H1 (cell line): ENCODE measurements at places on chromosomes 7 and 10. TPM values are rescaled to one million over a fixed set of nuclear protein-coding genes. Genes with fewer than 3 reads are reported as not detected.
A peak's percentile ranks its signal among the peaks of the same experiment; 100 is the strongest.

Gene IL6
- total RNA-seq: 0.41 and 0.73 TPM in 2 replicates

Gene GNA12
- total RNA-seq: 95.6 and 96.5 TPM in 2 replicates

DNA sequence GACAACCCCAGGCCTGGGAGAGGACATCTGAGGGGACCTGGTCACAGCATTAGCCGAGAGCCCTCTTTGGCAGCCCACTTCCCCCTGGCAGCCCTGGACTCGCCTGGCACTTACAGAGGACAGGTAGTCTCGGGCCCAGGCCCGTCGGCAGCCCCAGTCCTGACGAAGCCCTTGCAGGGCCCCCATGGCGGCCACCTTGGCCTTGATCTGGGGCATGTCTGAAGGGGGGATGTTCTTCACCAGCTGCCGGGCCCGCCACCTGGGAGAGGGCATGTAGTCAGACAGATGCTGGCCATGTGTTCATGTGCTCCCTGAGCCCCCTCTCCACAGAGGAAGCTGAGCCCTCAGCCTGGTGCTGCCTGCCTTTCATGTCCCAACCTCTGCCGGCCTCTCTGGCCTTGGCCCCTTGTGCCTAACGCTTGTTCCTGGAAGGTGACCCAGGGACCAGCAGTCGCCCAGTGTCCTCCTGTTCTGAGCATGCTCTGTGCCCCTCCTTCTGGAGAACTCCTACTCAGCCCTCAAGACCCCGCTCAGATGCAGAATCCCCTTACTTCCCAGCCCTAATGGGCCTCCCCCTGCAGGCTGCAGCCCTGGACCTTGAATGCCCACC is 13.9 kb downstream of the MYO1G start:
- no peak overlapping the region for H3K4me3 ChIP-seq
- H3K36me3 ChIP-seq: no peaks in the 10 kb centered on the region
- H3K4me1 ChIP-seq: no peaks in the 10 kb centered on the region
- no peak overlapping the region for H3K27ac ChIP-seq

Gene HEPACAM2
- total RNA-seq: not detected in 2 replicates

- H3K4me3 ChIP-seq: no peak overlapping the region
- no peak overlapping the region for H3K27ac ChIP-seq
- H3K36me3 ChIP-seq: no peaks in the 10 kb centered on the region
- H3K4me1 ChIP-seq: no peaks in the 10 kb centered on the region
- DNase-seq: no peak
Observed at GRCh38 chr10:63697956-63698786, 177.0 kb downstream of the REEP3 start.

- H3K36me3 ChIP-seq: no peaks in the 10 kb centered on the region
- no peak overlapping the region for H3K4me3 ChIP-seq
- DNase-seq: no peak
- no peaks in the 10 kb centered on the region for H3K4me1 ChIP-seq
- no peak overlapping the region for H3K27ac ChIP-seq
Observed at GRCh38 chr7:54987772-54988171, 31.0 kb upstream of the EGFR start.

Gene CFAP46
- total RNA-seq: 3.1 and 4.8 TPM in 2 replicates

DNA sequence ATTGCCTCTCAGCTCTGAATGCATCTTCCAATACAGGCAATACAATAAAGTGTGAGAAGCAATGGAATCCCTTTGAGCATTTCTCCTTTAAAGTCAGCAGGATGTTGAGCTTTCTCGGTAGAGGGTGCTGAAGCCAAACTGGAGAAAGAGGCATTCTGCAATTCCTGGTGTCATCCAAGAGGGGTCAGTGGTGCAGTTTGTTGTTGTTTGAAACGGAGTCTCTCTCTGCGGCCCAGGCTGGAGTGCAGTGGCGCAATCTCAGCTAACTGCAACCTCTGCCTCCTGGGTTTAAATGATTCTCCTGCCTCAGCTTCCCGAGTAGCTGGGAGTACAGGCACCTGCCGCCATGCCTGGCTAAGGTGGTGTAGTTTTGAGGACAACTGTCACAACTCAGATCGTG is 486.5 kb downstream of the CALN1 start:
- no peak overlapping the region for H3K27ac ChIP-seq
- H3K36me3 ChIP-seq: no peaks in the 10 kb centered on the region
- H3K4me3 ChIP-seq: no peak overlapping the region
- peak; percentile 59 for DNase-seq

Gene HABP2
- not detected in 2 replicates for total RNA-seq

GRCh38 chr7:99061001-99061776 is 82.7 kb downstream of the SMURF1 start:
- no peaks in the 10 kb centered on the region for H3K27me3 ChIP-seq
- DNase-seq: no peak
- H3K36me3 ChIP-seq: no peaks in the 10 kb centered on the region; the same call in 1 of the 2 replicates
- no peaks in the 10 kb centered on the region for H3K4me1 ChIP-seq
- no peak overlapping the region for H3K27ac ChIP-seq

GRCh38 chr10:104077247-104077646 is 8.4 kb downstream of the COL17A1 start:
- no peak overlapping the region for H3K4me3 ChIP-seq
- 0 out of 2 replicates have a peak overlapping the region, but pooled peaks have one; percentile 53 for H3K27ac ChIP-seq
- no peaks in the 10 kb centered on the region for H3K36me3 ChIP-seq
- peak; percentile 50 for DNase-seq
- peaks cover 9% of the 10 kb centered on the region for H3K4me1 ChIP-seq
- H3K27me3 ChIP-seq: no peaks in the 10 kb centered on the region

- H3K27ac ChIP-seq: no peak overlapping the region
- H3K27me3 ChIP-seq: no peaks in the 10 kb centered on the region
- no peak for DNase-seq
Observed at GRCh38 chr7:54596747-54597146, 54.6 kb downstream of the VSTM2A start.

DNA sequence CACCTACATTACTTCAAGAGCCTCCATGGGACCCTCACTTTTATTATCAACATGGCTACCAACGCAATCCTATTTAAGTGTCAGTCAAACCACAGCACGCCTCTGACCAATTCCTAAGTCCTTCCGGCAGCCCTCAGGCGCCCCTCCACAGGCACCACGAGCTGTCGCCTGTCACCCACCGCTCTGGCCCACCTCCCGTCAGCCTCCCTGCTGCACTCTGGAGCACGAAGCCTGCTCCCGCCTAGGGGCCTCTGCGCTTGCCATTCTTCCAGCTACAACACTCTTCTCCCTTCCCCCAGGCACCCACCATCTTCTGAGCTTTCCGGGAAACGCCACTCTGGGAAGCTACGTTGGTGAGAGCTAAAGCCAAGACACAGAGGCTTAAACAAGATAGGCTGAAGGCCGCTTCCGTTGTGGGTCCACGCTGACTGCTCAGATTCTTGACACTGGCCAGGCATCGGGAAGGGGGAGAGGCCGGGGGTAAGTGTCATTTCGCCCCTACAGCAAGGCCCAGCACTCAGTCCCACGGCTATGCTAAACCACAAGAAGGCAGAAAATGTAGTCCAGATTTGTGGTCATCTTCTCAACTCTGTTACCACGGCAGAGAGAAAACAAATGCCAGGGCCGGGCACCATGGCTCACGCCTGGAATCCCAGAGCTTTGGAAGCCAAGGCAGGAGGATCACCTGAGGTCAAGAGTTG is 56.7 kb downstream of the GNA12 start:
- DNase-seq: no peak
- no peaks in the 10 kb centered on the region for H3K27me3 ChIP-seq
- peaks cover 18% of the 10 kb centered on the region for H3K36me3 ChIP-seq
- H3K4me1 ChIP-seq: no peaks in the 10 kb centered on the region
- no peak overlapping the region for H3K27ac ChIP-seq

DNA sequence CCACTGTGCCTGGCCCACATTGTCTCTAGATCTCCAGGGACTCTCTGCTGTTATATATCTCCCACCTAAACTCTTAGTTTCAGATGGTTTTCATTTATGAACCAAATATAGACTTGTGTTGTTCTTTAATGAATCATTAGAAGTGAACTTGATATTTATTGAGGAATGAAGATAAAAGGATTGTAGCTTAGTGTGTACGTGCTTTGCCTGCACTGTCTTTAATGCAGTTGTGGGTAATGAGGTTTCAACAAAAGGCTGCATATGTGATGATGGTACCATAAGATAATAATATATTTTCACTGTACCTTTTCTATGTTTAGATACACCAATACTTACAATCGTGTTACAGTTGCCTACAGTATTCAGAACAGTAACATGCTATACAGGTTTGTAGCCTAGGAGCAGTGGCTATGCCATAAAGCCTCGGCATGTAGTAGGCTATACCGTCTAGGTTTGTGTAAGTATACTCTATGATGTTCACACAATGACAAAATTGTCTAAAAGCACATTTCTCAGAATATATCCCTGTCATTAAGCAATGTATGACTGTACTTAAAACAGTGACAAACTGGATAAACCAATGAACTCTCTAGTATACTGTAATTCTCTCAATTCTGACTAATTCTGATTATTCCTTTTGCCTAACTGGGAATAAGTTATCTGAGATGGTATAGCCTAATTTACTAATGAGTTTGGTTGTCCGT is 25.2 kb downstream of the VCL start:
- H3K27me3 ChIP-seq: no peaks in the 10 kb centered on the region
- no peak overlapping the region for H3K27ac ChIP-seq
- no peak for DNase-seq
- H3K4me3 ChIP-seq: no peak overlapping the region

Gene ZNF273
- total RNA-seq: 21.2 and 23.2 TPM in 2 replicates

DNA sequence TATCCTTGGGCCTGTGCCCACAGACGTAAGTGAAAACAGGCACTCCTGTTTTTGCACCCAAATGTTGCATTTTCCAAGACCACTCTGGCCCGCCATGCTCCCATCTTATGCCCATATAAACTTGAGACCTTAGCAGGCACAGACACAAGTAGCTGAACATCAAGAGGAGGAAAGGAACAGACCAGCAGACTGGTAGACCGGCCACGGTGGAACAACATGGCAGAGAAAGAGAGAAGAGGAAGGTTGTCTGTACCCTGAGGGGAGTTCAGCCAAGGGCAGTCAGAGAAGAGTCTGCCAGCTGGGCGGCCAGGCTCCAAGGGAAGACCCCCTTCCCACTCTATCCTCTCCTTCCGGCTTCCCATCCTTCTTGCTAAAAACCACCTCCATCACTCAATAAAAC is 85.3 kb downstream of the GPR37 start:
- DNase-seq: no peak
- no peaks in the 10 kb centered on the region for H3K4me1 ChIP-seq
- H3K27me3 ChIP-seq: no peaks in the 10 kb centered on the region
- H3K4me3 ChIP-seq: no peak overlapping the region

GRCh38 chr10:43076876-43077420 is at the start of gene RET:
Gene RET, plus strand, starts transcription at chr10:43077069. Its CDS starts 190 bp downstream, at chr10:43077259.
- H3K36me3 ChIP-seq: no peaks in the 10 kb centered on the region
- no peak for DNase-seq
- H3K27me3 ChIP-seq: peaks cover 26% of the 10 kb centered on the region
- H3K4me3 ChIP-seq: peak within 1 kb of the TSS; percentile 68

DNA sequence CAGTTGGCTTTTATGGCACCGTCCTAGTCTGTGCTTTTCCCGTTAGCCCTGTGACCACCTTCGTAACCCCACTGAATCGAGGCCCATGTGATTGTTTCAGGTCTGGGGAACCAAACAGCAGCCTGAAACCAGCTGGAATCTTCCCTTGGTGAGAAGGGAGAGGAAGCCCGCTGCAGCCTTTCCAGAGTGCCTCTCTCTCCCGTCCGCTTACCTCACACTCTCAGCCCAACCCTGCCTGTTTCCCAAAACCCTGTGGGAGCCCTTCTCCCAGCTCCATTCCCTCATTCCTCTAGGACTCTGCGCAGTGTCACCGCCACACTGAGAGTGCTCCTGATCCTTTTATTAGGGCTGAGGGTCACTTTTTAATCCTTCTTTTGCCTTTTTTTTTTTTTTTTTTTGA is 139.6 kb downstream of the WDR37 start:
- no peak for DNase-seq
- H3K27me3 ChIP-seq: no peaks in the 10 kb centered on the region; the same call in none of the 2 replicates
- H3K36me3 ChIP-seq: no peaks in the 10 kb centered on the region
- peaks cover 10% of the 10 kb centered on the region for H3K4me1 ChIP-seq
- H3K4me3 ChIP-seq: 0 out of 2 replicates have a peak overlapping the region, but pooled peaks have one; percentile 3

GRCh38 chr10:37442882-37443281 is 317.5 kb downstream of the ANKRD30A start:
- no peaks in the 10 kb centered on the region for H3K27me3 ChIP-seq
- H3K36me3 ChIP-seq: no peaks in the 10 kb centered on the region; the same call in 1 of the 2 replicates
- H3K27ac ChIP-seq: no peak overlapping the region
- H3K4me1 ChIP-seq: no peaks in the 10 kb centered on the region
- no peak for DNase-seq

- no peak for DNase-seq
- H3K36me3 ChIP-seq: no peaks in the 10 kb centered on the region
- no peaks in the 10 kb centered on the region for H3K27me3 ChIP-seq
- H3K4me3 ChIP-seq: no peak overlapping the region
Observed at GRCh38 chr7:95525503-95525902, 39.8 kb downstream of the ASB4 start.

Gene TUBGCP2
- 51.9 and 54.2 TPM in 2 replicates for total RNA-seq

GRCh38 chr10:63611078-63611477 is 89.9 kb downstream of the REEP3 start:
- H3K27ac ChIP-seq: no peak overlapping the region
- H3K27me3 ChIP-seq: no peaks in the 10 kb centered on the region
- no peaks in the 10 kb centered on the region for H3K4me1 ChIP-seq
- no peak overlapping the region for H3K4me3 ChIP-seq
- no peaks in the 10 kb centered on the region for H3K36me3 ChIP-seq

DNA sequence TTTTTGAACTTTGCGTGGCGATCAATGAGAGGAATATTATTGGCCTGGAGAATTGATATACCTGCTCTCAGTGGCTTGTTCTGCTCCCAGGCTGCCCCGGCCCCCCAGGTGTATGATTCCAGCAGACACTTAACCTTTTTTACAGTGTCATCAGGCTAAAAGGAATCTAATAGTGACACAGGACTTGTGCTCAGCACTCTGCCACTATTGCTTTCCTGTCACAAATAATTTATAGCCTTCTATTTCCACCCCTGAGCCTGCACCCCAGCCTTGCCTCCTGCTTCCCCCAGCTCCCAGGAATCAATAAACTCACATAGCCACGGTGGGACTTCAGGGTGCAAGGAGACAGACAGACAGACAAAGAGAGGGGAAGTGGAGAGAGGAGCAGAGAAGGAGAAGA is 28.3 kb downstream of the PAX2 start:
- DNase-seq: no peak
- no peak overlapping the region for H3K27ac ChIP-seq
- peaks cover 8% of the 10 kb centered on the region; the same call in 1 of the 2 replicates for H3K27me3 ChIP-seq
- H3K36me3 ChIP-seq: no peaks in the 10 kb centered on the region

GRCh38 chr10:127949831-127950230 is 42.9 kb downstream of the PTPRE start:
- H3K4me1 ChIP-seq: no peaks in the 10 kb centered on the region
- no peak overlapping the region for H3K27ac ChIP-seq
- no peaks in the 10 kb centered on the region; the same call in 1 of the 2 replicates for H3K27me3 ChIP-seq
- no peak overlapping the region for H3K4me3 ChIP-seq
- DNase-seq: no peak
- no peaks in the 10 kb centered on the region for H3K36me3 ChIP-seq

- H3K4me1 ChIP-seq: no peaks in the 10 kb centered on the region
Observed at GRCh38 chr10:110762109-110762848, 109.4 kb upstream of the PDCD4 start.

Gene CPXM2
- 2.5 and 2.9 TPM in 2 replicates for total RNA-seq

Gene C10orf67
- 0.11 TPM in 1 of 2 replicates, not detected in the other for total RNA-seq

Gene TBX20
- total RNA-seq: 0.26 and 0.29 TPM in 2 replicates
